ENCODE measurements at places on chromosomes 16 and 17.

GRCh38 chr17:8463099-8463498 lies 27.4 kb downstream of the NDEL1 start:
- DNase-seq: no peak

- DNase-seq: no peak
These were observed 380.0 kb upstream of the SOX9 start for GRCh38 chr17:71740866-71741265.

DNA sequence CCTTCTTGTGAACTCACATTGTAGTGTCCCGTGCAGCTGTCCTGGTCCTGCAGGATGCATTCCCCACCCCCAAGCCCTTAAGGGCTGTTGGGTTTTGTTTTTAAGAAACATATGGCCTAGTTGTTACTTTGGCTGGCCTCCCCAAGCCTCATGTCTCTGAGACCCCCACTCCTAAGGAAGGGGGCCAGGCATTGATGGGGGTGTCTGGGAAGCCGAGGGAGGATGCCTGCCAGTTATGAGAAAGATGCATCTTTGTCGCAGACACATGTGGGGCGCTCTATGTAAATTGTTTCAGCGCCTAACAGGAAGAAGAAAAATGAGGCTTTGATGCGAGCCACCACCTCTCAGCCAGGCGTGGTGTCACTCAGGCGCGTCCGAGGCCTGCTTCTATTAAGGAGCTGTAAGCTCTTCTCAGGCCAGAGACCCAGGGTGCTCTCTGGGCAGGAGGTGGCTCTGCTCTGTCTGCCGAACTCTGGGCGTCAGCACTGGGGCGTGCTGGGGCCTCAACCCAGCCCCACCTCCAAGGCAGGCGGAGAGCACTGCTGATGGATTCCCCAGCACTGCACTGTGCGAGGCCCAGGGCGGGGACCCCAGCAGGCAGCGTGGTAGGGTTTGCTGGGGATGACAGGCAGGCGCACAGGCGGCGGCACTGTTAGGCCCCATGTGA lies 70.6 kb downstream of the SREBF1 start:
- DNase-seq: no peak

DNA sequence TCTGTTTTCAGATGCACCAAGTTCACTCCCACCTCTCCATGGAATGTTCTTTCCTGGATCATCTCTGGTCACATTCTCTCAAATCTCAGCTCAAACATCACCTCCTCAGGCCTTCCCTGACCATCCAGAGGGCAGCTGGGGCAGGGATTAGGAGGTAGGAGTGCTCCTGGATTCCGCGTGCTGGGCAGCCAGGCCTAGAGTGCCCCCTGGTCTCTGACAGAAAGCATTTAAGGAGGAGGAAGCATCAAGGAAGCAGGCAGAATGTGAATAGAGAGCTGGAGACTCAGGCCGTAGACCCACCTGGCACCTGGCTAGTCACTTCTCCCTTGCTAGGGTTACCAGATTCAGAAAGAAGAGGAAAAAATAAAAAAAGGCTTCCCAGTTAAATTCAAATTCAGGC lies 2.5 kb upstream of the CYB561 start:
- no peak for DNase-seq

- DNase-seq: no peak
These were observed 40.7 kb downstream of the SOST start for GRCh38 chr17:43717913-43718312.

GRCh38 chr16:88985521-88985920 lies 8.5 kb upstream of the CBFA2T3 start:
- no peak for DNase-seq

DNA sequence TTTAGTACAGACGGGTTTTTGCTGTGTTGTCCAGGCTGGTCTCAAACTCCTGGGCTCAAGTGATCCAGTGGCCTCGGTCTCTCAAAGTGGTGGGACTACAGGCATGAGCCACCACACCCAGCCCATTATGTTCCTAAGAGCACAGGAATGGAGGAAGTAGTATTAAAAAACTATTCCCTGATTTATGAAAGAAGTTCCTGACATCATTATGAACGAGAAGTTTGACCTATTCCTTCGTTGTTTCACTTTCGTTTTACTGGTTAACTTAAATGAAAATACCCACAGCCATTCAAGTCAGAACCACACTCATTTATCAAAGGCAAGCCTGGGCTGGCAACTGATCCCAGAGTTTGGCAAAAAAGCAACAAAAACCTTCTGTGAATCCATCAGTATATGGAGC lies 13.5 kb upstream of the CBX4 start:
- no peak for DNase-seq

Measured in CD8-positive, alpha-beta memory T cell (primary cell).